ENCODE measurements at places on chromosomes 1 and 21. TPM values are rescaled to one million over a fixed set of nuclear protein-coding genes. Genes with fewer than 3 reads are reported as not detected.

Gene AGT
- 10.4 TPM for total RNA-seq

Gene KIFAP3
- total RNA-seq = 48.0 TPM

Gene PADI4
- 1.0 TPM for total RNA-seq

Gene OR2T29
- total RNA-seq = not detected

Gene SPATA17
- total RNA-seq = 0.52 TPM
